Caki2 (cell line): ENCODE measurements at places on chromosomes 16 and 17. TPM values are rescaled to one million over a fixed set of nuclear protein-coding genes. Genes with fewer than 3 reads are reported as not detected.
A peak's percentile ranks its signal among the peaks of the same experiment; 100 is the strongest.

TMEM235 gene
- total RNA-seq = not detected in 2 replicates

GPRC5C gene
- 328 and 424 TPM in 2 replicates for total RNA-seq

ZG16B gene
- total RNA-seq = 0.93 TPM in 1 of 2 replicates, not detected in the other

ITFG1 gene
- 34.1 and 47.8 TPM in 2 replicates for total RNA-seq

- DNase-seq = no peak
Measured at GRCh38 chr17:33560165-33560564, 267.1 kb upstream of the ASIC2 start.

DNA sequence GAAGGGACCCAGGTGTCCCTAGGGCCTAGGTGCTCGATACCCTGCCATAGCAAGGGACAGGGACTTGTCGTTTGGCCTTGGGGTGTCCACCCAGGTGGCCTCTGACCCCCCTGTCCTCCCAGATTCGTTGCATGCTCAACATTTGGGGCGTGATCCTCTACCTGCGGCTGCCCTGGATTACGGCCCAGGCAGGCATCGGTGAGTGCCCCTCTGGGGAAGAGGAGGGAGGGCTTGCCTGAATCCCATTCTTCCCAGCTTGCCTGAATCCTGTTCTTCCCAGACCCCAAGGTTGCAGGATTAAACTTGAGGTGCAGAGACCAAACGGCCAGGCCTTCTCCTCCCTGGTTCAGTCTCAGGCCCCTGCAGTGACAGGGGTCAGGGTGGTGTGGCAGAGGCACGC, 3.2 kb downstream of the SLC12A3 start:
- DNase-seq = no peak

DNA sequence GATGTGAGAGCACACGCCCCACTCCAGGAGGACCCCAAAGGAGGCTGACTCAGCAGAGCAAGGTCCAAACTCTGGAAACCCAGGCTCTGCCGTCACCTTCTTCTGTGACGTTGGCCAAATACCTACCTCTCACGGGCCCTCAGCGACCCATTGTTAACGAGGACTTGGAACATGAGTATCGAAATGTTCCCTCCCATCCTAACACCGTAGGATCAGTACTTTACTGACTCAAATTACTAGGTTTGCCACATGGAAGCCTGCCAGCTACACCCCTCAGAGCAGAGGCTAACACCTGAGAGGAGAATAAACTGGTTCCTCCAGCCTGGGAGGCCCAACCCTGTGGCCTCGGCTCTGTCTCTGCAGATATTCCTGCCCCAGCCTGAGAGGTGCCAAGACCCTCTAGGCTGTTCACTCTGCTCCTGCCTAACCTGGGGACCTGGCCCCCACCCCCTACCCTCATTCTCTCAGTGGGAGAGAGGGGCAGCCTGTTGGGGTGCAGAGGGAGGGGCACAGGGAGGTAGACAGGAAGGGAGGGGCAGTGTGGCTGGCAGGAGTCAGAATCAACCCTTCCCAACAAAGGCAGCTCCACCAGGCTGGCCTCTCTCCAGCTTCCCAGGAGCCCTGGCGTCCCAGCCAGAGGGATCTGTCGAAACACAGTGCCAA, 4.4 kb downstream of the PITPNM3 start:
- DNase-seq = no peak

- peak; percentile 85 for DNase-seq
Measured at GRCh38 chr17:72387487-72387886, 266.7 kb downstream of the SOX9 start.

DNA sequence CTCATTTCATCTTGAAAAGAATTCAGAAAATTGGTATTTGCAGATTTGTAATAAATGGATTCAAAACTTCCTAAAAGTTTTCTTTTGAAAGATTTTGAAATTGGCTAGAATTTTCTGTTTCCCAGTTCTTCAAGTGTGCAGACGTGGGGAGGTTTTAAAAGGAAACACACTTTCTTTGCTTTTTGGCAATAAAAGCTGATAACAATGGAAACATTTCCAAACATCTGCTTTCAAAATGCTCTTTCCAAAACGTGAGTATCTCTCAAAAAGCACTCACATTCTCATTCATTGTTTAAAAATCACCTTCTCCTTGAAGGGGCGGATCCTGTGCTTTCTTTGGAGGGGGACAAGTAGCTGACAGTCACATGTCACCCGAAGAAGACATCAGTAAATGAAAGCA, 8.6 kb upstream of the GSG1L start:
- no peak for DNase-seq

DNA sequence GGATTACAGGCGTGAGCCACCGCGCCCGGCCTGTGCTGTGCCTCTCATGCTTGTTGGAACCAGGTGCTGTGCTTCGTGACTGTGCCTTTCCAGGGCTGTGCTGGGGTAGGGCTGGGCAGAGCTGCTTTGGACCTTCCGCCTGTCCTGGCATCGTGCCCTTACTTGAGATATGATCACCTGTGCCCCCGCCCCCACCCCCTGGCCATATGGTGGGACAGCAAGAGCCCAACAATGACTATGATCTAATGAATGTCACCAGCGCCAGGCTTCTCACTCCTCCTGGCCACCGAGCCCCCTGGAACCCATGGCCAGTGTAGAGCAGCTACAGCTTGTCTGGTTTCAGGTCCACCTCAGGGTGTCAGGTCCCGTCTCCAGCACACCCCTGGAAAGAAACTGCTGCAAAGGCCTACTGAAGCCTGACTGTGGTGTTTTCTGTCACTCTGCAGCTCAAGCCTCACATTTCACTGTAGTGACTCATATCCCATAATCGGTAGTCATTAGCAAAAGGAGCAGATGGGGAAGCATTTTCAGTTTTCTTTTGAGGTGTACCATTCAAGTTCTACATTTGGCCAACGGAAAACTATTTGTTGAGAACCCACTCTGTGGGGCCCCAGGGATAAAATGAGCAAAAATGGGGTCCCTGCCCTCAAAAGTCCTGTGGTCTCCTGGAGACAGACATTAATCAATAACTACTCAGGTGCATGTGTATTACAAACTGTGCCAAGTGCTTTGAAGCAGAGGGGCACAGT, 22.1 kb downstream of the FCSK start:
- DNase-seq = peak; percentile 73

GRCh38 chr17:63033142-63033541, 67.1 kb downstream of the TANC2 start:
- DNase-seq = no peak
